Testis (tissue), 5 donors: ENCODE measurements at places on chromosomes 7 and 10. TPM values are rescaled to one million over a fixed set of nuclear protein-coding genes. Genes with fewer than 3 reads are reported as not detected.

DNA sequence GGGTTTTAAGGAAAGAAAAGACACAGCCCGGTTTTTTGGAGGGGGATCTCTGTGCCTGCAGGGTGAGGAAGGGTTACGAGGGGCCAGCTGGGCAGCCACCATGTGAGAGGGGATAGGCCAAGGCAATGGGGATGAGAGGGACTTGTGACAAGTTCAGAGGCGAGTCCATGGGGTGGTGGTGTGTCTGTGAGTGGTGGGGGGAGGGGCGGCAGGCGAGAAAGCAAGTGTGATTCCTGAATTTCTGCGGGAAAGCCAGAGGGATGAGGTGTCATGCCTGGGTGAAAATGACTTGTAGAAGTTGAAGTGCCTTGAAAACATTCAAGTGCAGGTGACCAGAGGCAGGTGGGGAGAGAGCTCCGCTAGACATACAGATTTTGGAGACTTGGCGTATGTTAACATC is 61.0 kb upstream of the RNF32 start:
- no peak for DNase-seq

DNA sequence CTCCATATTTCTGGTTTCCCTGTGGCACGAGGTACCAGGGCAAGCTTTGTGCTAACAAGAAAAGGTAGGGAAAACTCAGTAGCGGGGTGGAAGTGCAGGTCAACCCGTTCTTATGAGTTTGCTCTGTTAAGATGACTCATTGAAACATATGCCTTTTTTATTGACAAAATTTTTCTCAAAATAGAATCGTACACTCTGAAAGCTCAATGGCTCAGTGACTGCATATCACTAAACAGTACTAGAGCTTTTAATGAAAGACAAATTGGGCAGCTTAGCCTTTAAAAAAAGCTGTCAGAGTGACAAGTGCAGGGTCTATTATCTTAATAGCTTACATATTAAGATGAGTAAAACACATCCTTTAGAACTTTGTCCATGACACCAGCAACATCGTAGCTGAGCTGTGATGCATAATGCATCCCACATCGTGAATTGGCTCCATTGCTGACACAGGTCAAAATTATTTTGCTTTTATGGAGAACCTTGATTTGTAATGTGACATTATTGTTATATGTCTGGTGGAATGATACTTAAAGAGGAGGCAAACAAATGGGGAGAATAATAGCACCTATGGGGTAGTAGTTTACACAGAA is 264.4 kb downstream of the ETV1 start:
- DNase-seq = no peak

ACTL6B gene
- 2.1 TPM for polyA plus RNA-seq

PRSS1 gene
- polyA plus RNA-seq = not detected
